ENCODE measurements at places on chromosomes 3 and 15. TPM values are rescaled to one million over a fixed set of nuclear protein-coding genes. Genes with fewer than 3 reads are reported as not detected.

Gene SLC6A20
- not detected for total RNA-seq

Gene PPP1R14D
- not detected for total RNA-seq

GRCh38 chr3:150810641-150811040 is 47.7 kb upstream of the SIAH2 start:
- DNase-seq, result no peak
- H3K4me1 ChIP-seq, result no peaks in the 10 kb centered on the region
- no peak overlapping the region for H3K4me3 ChIP-seq
- H3K27me3 ChIP-seq, result peaks cover 3% of the 10 kb centered on the region
- H3K36me3 ChIP-seq, result no peaks in the 10 kb centered on the region

DNA sequence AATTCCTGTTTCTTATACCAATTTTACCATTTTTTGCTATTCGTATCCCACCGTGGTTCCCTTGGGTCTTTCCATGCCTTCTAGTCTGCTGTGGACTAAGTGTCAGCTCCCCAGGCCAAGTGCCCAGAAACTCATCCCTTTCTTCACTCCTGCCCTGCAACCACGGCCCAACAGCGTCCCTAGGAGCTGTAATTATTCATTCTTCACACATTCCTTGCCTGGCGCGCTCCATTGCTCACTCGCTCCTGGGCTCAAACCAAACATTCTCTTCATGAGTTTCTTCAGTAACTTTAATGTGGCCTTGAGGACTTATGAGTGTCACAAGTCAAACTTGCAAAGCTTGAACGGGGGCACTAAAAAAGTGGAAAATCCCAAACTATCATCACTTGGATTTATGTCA is 15.7 kb downstream of the GABRB3 start:
- H3K27me3 ChIP-seq, result no peaks in the 10 kb centered on the region
- H3K36me3 ChIP-seq, result no peaks in the 10 kb centered on the region
- H3K4me3 ChIP-seq, result no peak overlapping the region
- DNase-seq, result no peak

DNA sequence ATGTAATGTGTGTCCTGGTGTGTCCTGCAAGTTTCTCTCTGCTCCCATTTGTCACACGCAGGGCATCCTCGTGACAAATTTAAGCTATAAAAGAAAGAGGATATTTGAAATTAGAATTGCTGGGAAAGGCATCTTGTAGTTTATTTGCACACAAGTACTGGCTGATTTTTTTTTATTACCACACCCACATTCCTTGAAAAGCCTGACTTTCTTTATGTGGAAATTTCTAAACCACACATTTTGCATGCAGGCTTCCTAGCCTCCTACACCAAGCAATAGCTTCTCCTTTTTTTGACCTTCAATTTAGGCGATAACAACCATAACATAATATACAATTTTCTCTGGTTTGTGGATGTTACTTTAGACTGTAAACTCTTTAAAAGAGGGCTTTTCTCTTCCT is 126.1 kb downstream of the SERPINI1 start:
- DNase-seq, result no peak
- H3K4me3 ChIP-seq, result no peak overlapping the region
- no peaks in the 10 kb centered on the region for H3K4me1 ChIP-seq
- no peaks in the 10 kb centered on the region for H3K36me3 ChIP-seq
- no peak overlapping the region for H3K27ac ChIP-seq
